ENCODE measurements at places on chromosomes 2 and 18.
A peak's percentile ranks its signal among the peaks of the same experiment; 100 is the strongest.

DNA sequence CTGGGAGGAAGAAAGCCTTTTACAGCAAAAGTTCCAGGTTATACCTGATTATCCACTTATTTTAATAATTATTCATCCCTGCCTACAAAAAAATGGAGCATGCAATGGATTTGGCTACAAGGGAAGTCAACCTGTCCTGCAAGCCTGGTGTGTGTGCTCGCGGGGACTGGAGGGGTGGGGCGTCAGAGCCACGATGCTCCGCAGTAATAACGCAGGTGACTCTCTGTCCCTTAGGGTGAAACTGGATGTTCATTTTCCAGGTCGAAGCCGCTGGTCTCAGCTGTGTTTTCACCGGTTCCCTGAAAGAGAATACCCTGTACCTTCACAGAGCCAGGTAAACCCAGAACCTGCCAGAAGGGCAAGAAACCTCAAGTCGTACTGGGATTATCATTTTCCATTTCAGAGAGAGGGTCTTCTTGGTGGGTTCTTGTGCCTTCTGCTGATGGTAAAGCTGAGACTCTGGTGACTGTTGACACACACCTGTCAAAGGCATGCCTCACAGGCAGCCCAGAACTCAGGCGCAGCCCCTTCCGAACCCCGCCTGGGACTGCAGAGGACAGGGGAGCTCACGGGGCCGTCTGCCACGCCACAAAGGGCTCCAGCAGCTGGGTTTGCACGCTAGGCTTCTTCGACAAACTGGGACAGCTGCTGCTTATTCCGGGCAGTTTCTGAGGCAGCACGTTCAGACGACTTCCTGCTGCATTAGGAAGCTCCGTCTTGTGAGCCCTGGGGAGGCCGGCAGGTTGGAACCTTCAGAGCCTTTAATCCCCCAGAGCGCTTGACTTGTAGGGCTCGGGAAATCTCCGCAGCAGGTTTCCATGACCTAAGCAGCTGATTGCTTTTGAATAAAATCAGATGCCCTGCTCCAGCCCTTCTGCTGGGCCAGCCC lies 58.6 kb downstream of the KCNG2 start:
- no peak for DNase-seq

- no peak for DNase-seq
Measured at GRCh38 chr18:63617915-63618234, 26.2 kb downstream of the SERPINB4 start.

- no peak for DNase-seq
Measured at GRCh38 chr2:159402790-159403189, 116.3 kb upstream of the WDSUB1 start.

DNA sequence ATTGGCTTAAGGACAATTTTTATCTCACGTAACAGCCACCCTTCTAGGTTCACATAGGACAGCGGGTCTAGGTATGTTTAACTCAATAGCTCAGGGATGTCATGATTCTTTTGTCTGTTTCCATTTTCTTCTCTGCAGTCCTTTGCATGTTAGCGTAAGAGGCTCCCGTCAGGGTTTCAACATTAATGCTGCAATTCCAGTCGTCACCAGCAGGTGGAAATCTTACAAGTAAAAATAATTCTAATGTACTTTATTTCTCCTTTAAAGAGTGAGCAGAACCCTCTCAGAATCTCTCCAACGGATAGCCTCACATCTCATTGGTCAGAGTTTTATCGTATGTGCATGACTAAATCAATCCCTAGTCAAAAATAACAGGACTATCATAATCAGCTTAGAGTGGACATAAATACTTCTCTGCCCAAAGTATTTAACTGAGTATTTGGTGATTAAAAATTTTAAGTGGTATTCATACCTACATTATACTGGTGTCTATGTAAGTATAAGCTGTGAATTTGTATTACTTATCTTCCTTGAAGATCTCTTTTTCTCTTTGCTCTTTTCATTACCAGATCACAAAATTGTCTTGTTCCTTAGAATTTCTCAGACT lies 487.2 kb upstream of the GCFC2 start:
- no peak for DNase-seq

- DNase-seq, result no peak
Measured at GRCh38 chr18:74742573-74743243, 145.0 kb downstream of the ZNF407 start.

DNA sequence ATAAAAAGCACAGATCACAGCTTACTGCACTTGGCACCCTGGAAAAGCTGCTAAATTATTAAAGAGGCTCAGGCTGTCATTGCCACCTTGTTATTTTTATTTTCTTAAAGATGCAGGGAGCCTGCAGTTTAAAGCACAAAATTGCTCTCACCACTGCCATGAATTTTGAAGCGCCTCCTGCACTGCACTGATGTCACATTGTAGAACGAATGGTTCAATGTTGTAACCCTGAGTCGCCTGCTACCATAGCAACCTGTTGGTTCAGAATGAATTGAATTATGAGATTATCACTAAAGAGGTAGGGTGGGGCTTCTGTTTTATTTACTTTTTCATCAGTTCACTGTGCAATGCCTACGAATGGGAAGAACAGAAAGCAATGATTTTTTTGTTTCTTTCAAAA lies 16.5 kb downstream of the SCG2 start:
- no peak for DNase-seq

DNA sequence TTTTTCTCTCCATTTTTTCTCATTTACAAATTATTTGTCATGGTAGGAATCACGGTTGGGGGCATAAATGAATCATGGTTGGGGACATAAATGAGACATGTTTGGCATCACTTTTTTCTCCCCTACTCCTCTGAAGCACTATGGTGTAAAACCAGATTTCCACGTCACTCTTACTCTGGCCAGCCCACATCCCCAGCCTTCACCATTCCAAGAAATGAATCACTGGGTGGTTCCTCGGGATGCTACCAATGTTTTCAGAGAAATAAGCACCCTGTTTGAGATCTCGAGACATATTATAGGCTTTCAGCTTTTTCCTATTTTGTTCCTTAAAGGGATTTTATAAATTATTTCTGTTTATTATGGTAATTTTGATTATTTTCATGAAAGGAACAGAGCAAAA lies 155.0 kb upstream of the SLC8A1 start:
- DNase-seq, result no peak

GRCh38 chr2:172461591-172462372 lies 34.4 kb downstream of the ITGA6 start:
- peak; percentile 52 for DNase-seq

DNA sequence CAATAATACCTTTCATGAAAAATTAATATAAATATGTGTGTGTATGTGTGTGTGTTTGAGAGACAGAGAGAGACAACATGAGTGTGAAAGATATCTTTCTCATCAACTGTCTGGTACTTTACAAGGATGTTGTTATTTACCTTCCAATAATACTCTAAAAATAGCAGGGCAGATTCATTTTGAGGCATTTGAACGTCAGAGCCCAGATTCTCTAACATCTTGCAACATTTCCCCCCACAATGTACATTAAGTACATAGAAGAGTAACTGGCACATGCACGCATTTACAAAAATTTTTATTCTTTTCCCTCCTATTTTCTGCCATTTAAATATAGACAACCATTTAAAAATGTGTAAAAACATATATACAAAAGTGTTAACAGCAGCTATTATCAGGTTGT lies 100.9 kb downstream of the PID1 start:
- no peak for DNase-seq

GRCh38 chr2:65158557-65158956 lies 28.7 kb upstream of the RAB1A start:
- DNase-seq, result no peak

GRCh38 chr2:130241041-130241707 lies 42.9 kb upstream of the TUBA3E start:
- no peak for DNase-seq

DNA sequence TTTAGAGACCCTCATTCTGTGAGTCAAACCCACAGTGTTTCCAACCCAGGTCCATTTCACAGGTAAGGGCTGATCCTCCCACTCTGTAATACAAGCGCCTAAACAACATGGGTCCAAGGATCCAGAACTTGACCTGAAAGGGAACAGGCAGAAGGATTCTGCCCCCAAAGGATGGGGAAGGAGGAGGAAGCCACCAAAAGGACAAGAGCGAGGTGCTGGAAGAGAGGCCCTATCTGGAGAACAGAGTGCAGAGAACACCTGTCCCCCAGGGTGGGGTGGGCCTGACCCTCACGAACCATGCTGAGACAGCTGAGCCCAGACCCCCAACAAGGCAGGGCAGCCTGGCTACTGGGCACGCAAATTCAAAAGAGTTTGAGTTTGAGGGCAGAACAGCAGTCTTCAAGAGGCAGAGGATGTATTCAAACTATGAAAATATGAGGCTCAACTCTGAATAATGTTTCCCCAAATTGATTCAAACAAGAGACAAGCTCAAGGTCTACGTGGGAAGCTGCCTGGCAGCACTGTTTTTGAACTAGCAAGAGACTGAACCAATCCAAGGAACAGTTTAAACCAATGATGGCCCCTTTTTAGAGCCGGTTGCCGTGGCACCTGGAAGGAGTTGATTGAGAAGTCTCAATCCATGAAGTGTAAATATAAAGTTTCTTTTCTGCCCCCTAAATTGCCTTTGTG lies 212.7 kb downstream of the ALPK2 start:
- no peak for DNase-seq

GRCh38 chr2:172834881-172835280 lies 99.2 kb downstream of the RAPGEF4 start:
- DNase-seq, result no peak

DNA sequence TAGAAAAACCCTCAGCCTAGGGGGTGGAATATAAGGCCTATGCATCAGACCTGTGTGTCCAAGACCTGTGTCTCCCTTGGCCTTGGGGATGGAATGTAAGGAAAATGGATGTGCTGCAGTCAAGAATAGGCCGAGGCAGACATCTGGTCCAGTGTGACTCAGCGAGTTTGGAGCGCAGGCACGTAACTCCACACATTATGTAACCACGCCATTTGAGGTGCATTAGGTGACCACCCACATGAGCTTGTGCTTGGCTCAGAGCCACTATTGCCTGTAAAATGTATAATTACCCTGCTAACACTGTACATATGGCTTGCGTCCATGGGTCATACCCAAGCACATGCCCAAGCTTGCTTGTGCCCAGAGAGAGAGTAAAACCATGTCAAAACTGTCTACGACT lies 580.9 kb upstream of the HNMT start:
- no peak for DNase-seq
